ENCODE measurements at places on chromosomes 2 and 18. TPM values are rescaled to one million over a fixed set of nuclear protein-coding genes. Genes with fewer than 3 reads are reported as not detected.

DNA sequence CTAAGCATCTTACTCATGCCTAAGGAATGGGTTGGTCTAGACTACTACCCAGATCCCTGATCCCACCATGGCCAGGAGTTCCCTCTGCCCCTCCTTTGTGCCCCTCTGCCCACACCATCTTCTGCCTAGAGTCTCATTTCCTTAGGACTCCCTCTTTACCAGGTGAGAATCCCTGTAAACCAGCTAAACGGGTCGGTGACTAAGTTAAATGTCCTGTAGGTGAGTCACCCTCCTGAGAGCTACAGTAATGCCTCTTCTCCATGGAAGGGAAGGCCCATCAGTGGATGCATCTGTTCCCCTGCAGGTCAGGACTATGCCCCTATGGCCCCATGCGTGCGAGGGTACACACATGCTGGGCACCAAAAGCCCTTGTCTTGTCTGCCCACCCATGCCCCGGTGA, 25.4 kb downstream of the PTGR3 start:
- DNase-seq, result peak; percentile 48

GRCh38 chr2:141109633-141110032, 1021.2 kb downstream of the LRP1B start:
- DNase-seq, result peak; percentile 5

- peak; percentile 93 for DNase-seq
Measured at GRCh38 chr2:73982140-73982617, 2.5 kb upstream of the TET3 start.

DNA sequence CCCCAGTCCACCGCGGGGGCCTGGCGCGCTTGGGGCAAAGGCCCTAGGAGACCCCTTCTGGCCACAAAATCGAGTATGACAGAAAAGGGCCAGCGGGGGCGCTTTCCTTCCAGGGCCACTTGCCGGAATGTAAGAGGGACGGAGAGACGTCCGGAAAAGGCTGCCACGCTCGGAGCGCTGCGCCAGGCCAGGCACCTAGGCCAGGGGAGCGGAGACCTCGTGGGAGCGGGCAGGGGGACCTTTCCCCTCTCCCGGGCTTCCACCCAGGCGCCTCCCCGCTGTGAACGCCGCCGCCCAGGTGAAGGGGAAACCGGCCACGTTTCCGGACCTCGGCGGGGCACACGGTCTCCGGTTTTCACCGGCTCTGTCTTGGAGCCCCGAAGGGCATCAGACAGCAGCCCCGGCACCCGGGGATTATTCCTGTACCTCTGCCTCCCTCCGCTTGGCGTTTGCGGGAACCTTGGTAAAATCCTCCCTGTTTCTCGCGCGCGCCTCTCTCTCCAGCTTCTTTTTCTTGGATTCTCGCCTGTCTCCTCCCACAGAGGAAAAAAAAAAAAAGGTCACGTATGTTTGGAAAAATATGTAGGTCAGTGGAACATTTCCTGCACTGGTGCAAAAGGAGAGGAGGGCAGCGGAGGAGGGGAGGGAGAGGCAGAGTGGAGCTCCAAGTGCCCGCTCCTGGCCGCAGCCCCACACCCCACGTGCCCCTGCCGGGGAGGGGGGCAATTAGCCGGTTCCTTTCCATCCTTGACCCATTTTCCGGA, 1.2 kb upstream of the NPAS2 start:
- peak; percentile 51 for DNase-seq

- no peak for DNase-seq
Measured at GRCh38 chr2:1418566-1418965, 5.3 kb downstream of the TPO start.

The FKBP1B gene
- total RNA-seq, result 1.8 TPM

Data from MCF 10A (cell line).